ENCODE measurements at places on chromosomes 7 and 10.

- no peak for DNase-seq
Measured at GRCh38 chr7:5238500-5238899, 44.2 kb upstream of the SLC29A4 start.

DNA sequence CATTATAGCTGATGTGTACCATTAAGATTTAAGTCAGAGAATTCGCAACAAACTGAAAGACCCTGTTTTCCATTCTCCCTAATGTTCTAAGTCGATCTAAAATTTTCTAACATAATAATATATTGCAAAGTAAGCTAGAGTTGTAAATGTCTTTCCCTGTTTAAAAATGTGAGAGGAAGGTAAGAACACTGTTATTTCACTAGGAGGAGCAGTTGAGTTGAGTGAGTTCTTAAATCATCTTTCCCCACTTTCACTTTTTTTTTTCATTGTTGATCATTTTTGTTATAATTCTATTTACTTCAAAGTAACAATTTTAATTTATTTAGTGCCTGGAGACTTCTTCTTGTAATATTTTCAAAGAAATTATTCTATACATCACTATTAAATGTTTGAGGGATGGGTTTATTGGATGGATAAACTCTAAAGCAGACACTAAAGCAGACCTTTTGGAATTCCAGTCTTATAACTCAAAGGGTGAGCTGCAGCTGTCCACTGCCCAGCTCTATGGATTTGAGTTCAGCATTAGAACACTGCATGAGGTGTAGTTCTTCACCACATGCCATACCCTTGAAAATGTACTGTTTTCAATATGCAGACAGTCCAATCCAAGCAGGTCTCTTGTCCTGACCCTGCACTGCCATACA, 181.3 kb upstream of the FZD1 start:
- no peak for DNase-seq

DNA sequence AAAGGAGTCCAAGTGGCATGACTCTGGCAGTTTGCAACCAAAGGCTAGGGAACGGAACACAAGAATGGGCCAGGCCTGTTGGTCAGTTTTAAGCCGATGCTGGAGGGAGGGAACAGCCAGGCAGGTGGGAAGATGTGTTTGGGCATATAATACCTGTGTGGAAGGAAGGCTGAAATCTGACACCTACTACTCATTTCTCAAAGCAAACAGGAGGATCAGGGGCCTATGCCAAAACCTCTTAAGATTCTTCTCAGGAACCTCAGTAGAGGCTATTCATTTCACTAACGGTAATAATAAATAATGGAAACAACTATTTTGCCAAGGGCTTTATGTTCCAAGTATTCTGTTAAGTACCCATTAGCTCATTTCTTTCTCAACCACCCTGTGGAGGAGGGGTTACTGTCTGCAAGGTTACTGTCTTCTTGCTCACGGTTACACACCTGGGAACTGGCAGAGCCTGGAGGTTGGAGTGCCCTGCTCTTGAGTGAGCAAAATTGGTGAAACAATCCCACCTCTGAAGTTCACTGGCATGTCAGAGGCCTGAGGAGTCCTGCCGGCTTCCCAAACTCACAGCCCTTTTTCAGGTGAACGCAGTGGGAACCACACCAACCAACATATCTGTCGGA, 35.5 kb downstream of the GOT1 start:
- DNase-seq = no peak

- no peak for DNase-seq
Measured at GRCh38 chr7:91713669-91714068, 166.8 kb downstream of the MTERF1 start.

DNA sequence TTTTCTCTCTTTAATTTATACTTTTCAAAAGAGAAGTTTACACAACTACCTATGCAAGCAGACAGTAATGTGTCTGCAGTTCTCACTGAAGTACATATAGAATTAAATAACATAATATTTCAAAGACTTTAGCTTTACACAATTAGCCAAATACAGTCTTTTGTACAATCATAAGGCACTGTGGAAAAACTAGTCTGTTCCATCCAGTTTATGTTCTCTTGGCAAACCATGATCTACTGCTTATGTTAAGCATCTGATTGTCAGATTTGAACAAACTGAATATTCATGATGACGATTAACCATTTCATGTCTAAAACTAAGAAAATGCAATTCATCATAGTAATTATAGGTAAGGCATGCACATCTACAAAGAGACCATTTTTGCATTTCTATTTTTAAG, 842 bp downstream of the SEMA3A start:
- DNase-seq = no peak

DNA sequence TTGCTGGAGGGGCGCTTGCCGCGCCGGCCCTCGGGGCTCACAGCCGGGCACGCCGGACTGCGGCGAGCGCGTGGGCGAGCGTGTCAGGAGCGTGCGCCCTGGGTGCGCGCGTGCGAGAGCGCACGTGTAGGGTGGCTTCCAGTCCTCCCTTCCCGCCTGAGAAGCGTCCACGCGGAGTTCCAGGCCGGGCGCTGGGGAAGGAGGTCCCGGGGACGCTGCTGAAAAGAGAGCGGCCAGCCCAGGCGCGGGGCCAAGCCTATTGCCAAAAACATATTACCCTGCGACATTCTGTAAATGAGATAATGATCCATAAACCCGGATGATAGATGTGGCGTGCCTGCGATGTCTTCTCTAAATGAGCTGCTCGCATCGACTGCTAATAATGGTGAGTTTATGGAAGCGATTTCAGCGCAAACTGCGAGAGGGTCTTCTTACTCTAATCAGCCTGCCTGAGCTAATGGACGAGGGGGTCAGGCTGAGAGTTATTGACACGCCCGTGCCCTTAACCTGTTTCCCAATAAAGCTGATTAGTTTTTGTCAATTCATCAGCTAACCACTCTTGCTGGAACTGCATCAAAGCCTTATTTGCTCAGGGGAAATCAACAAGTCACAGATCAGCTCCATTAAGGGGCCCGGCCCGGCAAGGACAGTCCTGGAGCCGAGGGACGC, 8.0 kb upstream of the MNX1 start:
- DNase-seq = no peak

GRCh38 chr7:69962186-69963065, 364.2 kb downstream of the AUTS2 start:
- no peak for DNase-seq

DNA sequence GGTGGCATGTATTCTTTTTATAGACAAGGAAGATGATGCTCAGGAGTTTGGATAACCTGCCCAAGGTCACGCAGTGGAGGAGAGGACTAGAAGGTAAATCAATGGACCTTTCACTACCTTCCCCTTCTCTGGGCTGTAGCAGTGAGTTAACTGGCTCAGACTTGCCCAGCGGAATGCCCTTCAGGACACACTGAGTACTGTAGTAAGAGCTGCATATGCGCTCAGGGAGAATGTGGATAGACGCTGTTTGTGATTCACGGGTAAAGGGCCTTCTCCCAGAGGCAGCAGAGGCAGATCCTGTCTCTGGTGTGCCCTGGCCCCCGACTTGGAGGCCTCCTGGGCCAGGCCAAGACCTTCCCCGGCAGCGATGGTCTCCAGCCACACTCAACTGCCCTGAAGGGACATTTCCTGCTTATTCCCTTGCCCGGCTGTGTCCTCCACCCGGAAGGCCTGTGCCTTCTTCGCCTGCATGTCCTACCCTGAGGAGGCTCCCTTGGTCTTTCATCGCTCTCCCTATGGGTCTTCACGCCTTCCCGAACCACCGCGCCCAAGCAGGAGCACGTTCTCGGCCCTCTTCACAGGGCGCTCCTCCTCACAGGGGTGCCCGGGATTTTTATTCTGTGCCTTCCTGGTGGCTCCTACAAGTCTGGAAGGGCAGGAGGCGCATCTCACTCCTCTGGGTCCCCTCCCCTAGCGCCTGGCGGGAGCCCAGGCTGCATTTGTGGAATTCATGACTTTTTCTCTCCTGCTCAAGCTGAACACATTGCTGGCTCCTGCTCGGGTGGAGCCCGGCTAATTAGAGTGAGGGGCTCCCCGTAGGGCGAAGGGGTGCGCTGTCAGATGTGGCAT, 1.8 kb upstream of the IKZF1 start:
- no peak for DNase-seq

- no peak for DNase-seq
Measured at GRCh38 chr7:105920766-105921165, 42.3 kb upstream of the CDHR3 start.

- DNase-seq = no peak
Measured at GRCh38 chr7:96495751-96496216, 173.9 kb upstream of the SLC25A13 start.

DNA sequence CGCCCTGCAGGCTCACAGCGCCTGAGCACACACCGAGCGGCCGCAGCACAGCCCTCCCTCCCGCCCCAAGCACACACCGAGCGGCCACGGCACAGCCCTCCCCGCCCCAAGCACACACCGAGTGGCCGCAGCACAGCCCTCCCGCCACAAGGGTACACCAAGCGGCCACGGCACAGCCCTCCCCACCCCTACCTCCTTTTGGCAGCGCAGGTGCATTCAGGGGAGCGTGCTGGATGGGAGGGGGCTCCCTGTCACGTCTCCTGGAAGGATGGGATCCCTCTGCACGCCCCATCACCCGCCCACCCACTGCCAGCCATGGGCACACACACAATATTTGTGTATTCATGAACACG, 482.6 kb downstream of the DNAJB6 start:
- DNase-seq = no peak

GRCh38 chr10:123999261-123999660, 94.1 kb downstream of the CHST15 start:
- no peak for DNase-seq

DNA sequence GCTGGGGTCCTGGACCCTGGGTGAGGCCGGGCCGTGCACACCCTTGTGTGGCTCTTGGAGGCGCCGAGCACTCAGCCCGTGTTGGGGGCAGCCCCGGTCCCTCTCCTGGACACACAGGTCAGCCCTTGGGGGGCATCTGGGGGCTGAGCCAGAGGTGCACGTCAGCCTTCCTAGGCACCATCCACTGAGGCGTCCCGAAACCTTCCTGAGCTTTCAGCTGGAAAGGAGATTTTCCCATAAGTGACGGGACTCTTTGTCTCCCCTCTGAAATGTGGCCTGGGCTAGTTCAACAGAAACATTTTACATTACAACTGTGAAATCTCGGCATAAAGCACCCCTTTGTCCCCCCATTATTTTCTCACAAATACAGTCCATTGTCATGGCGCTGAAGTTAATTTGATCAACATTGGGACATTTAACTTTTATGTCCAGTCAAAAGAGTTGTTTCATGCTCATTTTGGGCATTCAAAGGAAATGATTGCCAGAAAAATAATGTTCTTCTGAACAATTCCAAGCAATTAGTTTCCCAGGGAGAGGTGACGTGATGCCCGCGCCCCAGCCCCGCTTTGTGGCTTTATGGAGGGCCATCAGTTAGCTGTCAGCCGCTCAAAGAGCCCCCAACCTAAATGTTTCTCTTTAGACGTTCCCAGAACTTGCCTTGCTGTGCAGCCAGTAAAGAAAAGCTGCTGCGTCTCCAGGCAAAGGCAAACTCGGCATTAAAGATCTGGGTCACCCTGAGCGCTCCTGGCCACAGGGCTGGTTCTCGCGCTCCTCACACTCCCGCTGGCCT, 70.8 kb downstream of the NKX6-2 start:
- DNase-seq = no peak

DNA sequence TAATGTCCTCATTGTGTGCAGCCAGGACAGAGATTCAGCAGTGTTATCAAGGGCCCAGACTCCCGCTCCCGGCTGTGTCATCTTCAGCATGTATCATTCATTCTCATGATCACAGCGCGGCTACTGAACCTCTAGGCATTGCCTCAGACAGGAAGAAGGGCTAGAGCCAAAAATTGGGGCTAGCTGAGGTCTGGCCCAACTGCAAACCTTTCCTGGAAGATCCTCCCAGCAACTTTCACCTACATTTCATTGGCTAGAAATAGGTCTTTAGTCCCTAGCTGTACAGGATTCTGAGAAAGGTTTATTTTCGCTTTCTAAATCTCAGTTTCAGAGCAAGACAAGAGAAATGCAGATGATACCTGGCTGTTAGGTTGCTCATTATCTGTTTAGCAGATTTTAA, 81.9 kb downstream of the CREM start:
- DNase-seq = peak; percentile 83

GRCh38 chr10:107692072-107692471, 527.6 kb upstream of the SORCS1 start:
- DNase-seq = no peak

GRCh38 chr7:2821161-2821841, 22.8 kb downstream of the GNA12 start:
- no peak for DNase-seq

- no peak for DNase-seq
Measured at GRCh38 chr10:13219685-13220670, 14.2 kb downstream of the UCMA start.

DNA sequence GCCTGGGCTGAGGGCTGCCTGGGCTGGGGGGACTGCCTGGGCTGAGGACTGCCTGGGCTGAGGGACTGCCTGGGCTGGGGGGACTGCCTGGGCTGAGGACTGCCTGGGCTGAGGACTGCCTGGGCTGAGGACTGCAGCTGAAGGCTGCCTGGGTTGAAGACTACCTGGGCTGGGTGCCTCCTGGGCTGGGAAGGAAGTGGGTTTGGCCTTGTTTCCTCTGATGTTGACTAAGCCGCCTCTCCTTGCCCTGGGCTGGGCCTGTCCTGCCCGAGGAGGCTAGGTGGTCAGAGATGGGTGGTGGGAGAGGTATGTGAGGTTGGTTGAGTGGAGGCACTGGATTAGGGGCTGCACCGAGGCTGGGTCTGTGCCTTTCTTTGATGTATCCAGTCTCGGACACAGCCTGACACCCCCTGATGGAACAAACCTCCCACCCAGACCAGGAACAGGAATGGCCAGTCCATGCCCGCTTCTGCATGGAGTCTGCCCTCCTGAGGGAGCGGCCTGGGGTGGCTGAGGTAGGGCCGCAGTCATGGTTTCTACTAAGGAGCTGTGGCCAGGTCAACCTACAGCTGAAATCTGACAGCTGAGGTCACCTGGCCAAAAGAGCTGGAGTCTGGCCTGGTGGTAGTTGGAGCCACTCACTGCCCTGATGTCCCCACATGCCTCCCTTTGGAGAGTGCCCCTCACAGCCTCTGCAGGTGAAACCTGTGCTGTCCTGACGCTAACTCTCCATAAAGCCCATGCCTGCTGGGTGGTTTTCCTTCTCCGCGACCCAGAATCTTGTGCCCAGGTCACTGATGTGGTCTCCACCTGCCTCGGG, 22.3 kb downstream of the SCART1 start:
- DNase-seq = no peak

GRCh38 chr10:17675638-17676037, 31.7 kb downstream of the STAM start:
- DNase-seq = no peak

- no peak for DNase-seq
Measured at GRCh38 chr7:82257118-82257695, 186.4 kb downstream of the CACNA2D1 start.

- no peak for DNase-seq
Measured at GRCh38 chr7:20831451-20831850, 44.8 kb upstream of the SP8 start.

Data from natural killer cell treated with Interleukin-12 subunit alpha and Interleukin-12 subunit beta and Interleukin-15 and Interleukin-18, amount 100 ng/mL, for 72 hours (primary cell).